HCT116 (cell line): ENCODE measurements at places on chromosomes 7 and 10.

GRCh38 chr7:73786588-73786987 is 16.5 kb upstream of the CLDN3 start:
- no peaks in the 10 kb centered on the region for H3K36me3 ChIP-seq
- peaks cover 4% of the 10 kb centered on the region; the same call in 1 of the 2 replicates for H3K4me1 ChIP-seq
- H3K4me3 ChIP-seq: no peak overlapping the region
- H3K27me3 ChIP-seq: no peaks in the 10 kb centered on the region
- no peak for DNase-seq
- H3K27ac ChIP-seq: no peak overlapping the region

GRCh38 chr10:105952153-105952552 is 1212.4 kb downstream of the SORCS1 start:
- H3K27ac ChIP-seq: no peak overlapping the region
- no peak overlapping the region for H3K4me3 ChIP-seq
- H3K4me1 ChIP-seq: no peaks in the 10 kb centered on the region
- no peak for DNase-seq
- H3K27me3 ChIP-seq: no peaks in the 10 kb centered on the region

DNA sequence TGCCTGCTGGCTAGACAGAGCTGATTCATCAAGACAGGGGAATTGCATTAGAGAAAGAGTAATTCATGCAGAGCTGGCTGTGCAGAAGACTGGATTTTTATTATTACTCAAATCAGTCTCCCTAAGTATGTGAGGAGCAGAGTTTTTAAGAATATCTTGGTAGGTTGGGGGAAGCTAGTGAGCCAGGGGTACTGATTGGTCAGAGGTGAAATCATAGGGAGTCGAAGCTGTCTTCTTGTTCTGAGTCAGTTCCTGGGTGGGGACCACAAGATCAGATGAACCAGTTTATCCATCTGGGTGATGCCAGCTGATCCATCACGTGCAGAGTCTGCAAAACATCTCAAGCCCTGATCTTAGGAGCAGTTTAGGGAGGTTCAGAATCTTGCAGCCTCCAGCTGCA is 39.8 kb downstream of the FOXI2 start:
- H3K4me1 ChIP-seq: no peaks in the 10 kb centered on the region
- H3K27ac ChIP-seq: no peak overlapping the region
- no peaks in the 10 kb centered on the region for H3K36me3 ChIP-seq
- no peak for DNase-seq

GRCh38 chr7:16916105-16916639 is 34.4 kb upstream of the AGR3 start:
- no peak overlapping the region for H3K4me3 ChIP-seq
- H3K27ac ChIP-seq: no peak overlapping the region
- no peaks in the 10 kb centered on the region for H3K36me3 ChIP-seq
- H3K27me3 ChIP-seq: no peaks in the 10 kb centered on the region
- no peak for DNase-seq
- H3K4me1 ChIP-seq: peaks cover 22% of the 10 kb centered on the region

DNA sequence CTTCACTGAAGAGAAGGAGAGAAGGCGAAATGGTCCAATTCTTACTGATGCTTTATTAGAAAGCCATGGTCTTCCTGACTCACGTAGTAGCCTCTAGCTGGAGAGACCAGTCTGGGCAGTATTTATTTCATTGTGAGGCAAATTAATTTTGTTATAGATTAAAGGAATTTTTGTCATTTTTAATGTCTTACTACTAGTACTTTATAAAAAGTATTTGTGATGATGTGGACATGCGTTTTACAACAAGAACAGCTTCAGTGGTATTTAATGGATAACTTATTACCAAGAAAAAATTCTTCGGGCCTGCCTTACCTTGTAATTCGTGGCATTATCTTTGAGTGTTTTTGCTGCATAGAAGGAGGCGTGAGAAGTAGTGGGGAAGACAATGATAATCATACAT is 339.4 kb upstream of the SHH start:
- no peak for DNase-seq
- H3K27ac ChIP-seq: no peak overlapping the region
- H3K4me1 ChIP-seq: peaks cover 2% of the 10 kb centered on the region; the same call in 1 of the 2 replicates
